T-helper 2 cell treated with Interferon-gamma antibody and Interleukin-4, amounts not matched to agents 5 μg/mL and 100 μg/mL, for 36 hours (primary cell): ENCODE measurements at places on chromosomes 7 and 10.

DNA sequence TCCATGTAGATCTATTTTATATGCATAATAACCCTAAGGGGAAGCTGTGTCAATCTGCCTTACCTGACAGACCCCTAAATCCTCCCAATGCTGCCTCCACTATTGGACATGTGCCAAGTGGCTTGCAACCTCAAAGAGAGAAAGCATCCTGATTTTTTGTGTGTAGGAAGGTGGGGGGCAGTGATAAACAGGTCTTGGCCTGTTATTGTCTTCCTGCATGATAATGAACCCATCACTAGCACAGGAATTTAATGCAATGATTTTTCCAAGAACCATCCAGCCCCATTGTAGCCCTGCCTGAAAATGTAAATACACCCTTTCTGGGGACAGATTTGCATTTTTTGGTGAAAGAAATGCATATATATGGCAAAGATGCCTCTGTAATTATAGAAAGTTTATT, 850.2 kb downstream of the LRMDA start:
- DNase-seq: no peak
- H3K36me3 ChIP-seq: no peaks in the 10 kb centered on the region
- no peaks in the 10 kb centered on the region for H3K4me1 ChIP-seq
- no peaks in the 10 kb centered on the region for H3K27me3 ChIP-seq
- no peak overlapping the region for H3K4me3 ChIP-seq
- H3K27ac ChIP-seq: no peak overlapping the region

GRCh38 chr10:122839505-122839904, 6.2 kb downstream of the CUZD1 start:
- no peak overlapping the region for H3K4me3 ChIP-seq
- H3K27ac ChIP-seq: no peak overlapping the region
- H3K36me3 ChIP-seq: peaks cover 59% of the 10 kb centered on the region
- no peak for DNase-seq

- H3K27ac ChIP-seq: no peak overlapping the region
- H3K27me3 ChIP-seq: peaks cover 30% of the 10 kb centered on the region
- DNase-seq: peak; percentile 20
- H3K4me1 ChIP-seq: peaks cover 12% of the 10 kb centered on the region
- no peak overlapping the region for H3K4me3 ChIP-seq
- H3K36me3 ChIP-seq: peaks cover 12% of the 10 kb centered on the region
These were observed 593 bp upstream of the CUX1 start for GRCh38 chr7:101816595-101817470.

- H3K4me1 ChIP-seq: peaks cover 27% of the 10 kb centered on the region
- no peaks in the 10 kb centered on the region for H3K27me3 ChIP-seq
- no peak overlapping the region for H3K4me3 ChIP-seq
- DNase-seq: peak; percentile 6
- H3K27ac ChIP-seq: peak overlapping the region; percentile 58
These were observed 114.6 kb downstream of the DNAJC1 start for GRCh38 chr10:21888959-21889358.

- H3K4me3 ChIP-seq: peak overlapping the region; percentile 33
- H3K27me3 ChIP-seq: peaks cover 72% of the 10 kb centered on the region
- peak; percentile 64 for DNase-seq
- peaks cover 23% of the 10 kb centered on the region for H3K4me1 ChIP-seq
- H3K36me3 ChIP-seq: no peaks in the 10 kb centered on the region
These were observed 63.3 kb downstream of the NOC3L start for GRCh38 chr10:94299417-94299816.

DNA sequence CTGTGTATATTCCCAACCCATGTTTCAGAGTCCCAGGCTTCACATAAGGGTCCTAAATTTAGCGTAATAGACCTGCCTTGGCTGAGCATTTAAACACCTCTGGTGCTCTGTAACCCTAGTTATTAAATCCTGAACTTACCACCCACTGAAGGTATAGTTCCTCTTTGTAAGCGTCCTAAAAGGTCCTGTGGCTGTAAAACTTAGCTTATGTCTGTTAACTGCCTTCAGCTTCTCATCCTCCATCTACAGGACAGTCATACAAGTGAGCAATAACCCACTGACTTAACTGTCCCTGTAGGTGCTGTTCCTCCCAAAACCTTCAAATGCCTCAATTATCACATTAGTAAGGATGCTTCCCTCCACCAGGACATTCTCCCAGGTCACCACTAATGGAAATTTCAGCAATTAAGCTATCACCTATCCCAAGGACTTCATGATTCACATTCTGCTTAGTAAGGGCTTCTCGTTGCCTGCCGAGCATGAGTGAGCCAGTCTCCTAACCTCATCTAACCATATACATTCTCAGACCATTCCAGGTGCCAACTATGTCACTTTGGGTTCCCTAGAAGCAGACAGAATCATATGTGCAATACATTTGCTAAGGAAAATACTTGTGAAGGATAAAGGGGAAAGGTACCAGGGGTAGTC, 55.8 kb downstream of the CASD1 start:
- H3K36me3 ChIP-seq: no peaks in the 10 kb centered on the region
- no peak for DNase-seq
- no peaks in the 10 kb centered on the region for H3K27me3 ChIP-seq
- no peak overlapping the region for H3K27ac ChIP-seq
- no peaks in the 10 kb centered on the region for H3K4me1 ChIP-seq
- no peak overlapping the region for H3K4me3 ChIP-seq

DNA sequence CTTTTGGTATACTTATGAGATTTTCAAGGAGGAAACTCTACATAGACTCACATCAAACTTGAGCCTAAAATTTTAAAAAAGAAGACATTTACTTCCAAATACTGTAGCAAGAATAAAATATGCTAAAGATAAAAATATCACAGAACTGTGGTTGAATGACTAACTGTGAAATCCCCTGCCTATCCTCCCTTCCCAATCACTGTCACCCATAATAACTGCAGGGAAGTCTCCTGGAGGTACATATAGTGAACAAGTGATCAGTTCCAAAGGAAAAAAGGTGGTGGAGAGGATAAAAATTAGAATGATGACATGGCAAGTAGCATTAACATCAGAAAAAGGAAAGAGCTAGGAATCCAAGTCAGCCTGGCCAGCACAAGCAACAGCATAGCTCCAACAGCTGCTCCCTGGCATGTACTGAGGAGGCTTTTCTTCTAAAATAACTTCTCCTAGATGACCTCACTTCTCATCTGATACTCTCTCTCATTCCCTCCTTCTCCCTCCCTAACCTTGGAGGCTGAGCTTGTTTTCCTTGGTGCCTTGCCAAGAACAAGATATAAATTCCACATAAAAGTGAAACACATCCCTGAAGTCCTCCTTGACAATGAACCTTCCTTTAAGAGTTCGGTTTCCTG, 124.0 kb downstream of the IQUB start:
- H3K27me3 ChIP-seq: no peaks in the 10 kb centered on the region
- H3K27ac ChIP-seq: no peak overlapping the region
- DNase-seq: no peak
- H3K36me3 ChIP-seq: no peaks in the 10 kb centered on the region
- H3K4me1 ChIP-seq: no peaks in the 10 kb centered on the region
- H3K4me3 ChIP-seq: no peak overlapping the region

DNA sequence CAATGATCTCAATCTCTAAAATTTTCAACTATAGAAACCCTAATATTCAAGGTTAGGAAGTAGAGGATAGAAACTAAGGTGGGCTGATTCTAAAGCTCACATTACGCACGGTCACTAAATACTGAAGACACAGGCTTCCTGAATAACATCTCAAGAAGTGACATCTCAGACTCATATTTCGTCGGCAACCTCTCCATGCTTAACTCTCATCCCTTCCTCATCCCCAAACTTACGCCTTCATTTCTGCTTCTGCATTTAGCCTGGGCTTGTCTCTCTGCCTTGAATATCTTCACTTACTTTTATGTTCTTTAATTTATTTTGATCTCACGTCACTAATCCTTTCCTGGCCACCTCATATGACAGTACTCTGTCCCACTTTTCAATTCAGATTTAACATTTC, 9.2 kb downstream of the PGAM1 start:
- no peak overlapping the region for H3K27ac ChIP-seq
- peaks cover 50% of the 10 kb centered on the region for H3K36me3 ChIP-seq
- H3K4me1 ChIP-seq: peaks cover 2% of the 10 kb centered on the region
- DNase-seq: no peak
- H3K4me3 ChIP-seq: no peak overlapping the region
- no peaks in the 10 kb centered on the region for H3K27me3 ChIP-seq

DNA sequence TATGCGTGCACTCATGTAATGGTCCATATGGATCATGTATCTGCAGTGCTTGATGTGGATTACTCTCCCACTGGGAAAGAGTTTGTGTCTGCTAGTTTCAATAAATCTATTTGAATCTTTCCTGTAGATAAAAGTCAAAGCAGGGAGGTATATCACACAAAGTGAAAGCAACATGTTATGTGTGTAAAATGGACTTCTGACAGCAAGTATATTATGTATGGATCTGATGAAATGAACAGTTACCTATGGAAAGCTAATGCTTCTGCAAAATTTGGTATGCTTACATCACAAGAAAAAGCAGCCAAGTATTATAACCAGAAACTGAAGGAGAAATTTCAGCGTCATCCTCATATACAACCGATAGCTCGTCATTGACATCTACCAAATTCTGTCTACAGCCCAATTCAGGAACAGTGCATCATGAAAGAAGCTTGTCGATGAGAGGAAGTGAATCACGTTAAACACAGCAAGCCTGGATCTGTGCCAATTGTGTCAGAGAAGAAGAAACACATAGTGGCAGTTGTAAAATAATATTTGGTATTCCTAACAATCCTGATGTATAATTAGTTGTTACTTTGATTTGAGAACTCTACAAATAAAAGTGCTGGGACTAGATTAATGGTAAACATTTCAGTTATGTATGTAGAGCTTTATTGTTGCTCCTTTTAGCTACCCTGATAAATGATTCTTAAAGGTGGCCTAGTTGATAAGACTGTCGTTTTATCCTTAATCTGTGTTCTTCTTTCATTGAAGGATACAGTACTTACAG, 14.2 kb upstream of the SYPL1 start:
- H3K27me3 ChIP-seq: peaks cover 15% of the 10 kb centered on the region
- no peak for DNase-seq
- no peaks in the 10 kb centered on the region for H3K36me3 ChIP-seq
- H3K4me3 ChIP-seq: peak overlapping the region; percentile 72
- H3K27ac ChIP-seq: peak overlapping the region; percentile 65
- H3K4me1 ChIP-seq: peaks cover 14% of the 10 kb centered on the region

DNA sequence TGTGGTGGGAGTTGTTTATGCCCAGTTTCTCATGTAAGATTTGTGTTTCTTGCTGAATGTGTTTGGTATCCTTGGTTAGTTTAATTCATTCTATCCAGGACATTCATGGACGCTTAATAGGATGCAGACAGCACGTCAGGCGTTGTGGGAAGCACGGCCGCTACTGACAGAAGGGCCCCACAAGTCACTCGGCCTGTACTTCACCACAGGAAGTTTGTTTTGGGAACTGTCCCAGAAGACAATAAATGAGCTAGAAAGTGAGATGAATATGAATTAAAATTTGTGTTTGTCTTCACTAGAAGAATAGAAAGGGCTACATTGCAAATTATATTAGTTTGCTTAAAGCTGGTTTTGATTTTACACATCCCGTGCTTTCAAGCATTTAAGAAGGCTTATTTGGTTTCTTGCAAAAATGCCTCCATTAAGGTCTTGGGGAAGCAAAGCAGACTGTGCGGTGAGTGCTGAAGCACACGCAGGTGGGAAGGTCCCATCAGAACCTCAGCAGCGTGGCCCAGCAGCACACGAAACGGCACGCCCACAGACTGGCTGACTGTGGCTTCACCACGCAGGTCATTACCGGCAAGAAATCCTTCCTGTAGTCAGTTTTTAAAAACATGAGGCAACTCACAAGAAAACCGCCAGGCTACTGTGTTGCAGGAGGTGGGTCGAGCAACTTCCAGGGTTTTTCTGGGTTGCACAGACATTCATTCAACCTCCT, 74.1 kb downstream of the VIPR2 start:
- peak; percentile 39 for DNase-seq
- peak overlapping the region; percentile 67 for H3K4me3 ChIP-seq
- no peaks in the 10 kb centered on the region for H3K27me3 ChIP-seq
- H3K4me1 ChIP-seq: peaks cover 30% of the 10 kb centered on the region
- no peaks in the 10 kb centered on the region for H3K36me3 ChIP-seq

- H3K4me3 ChIP-seq: no peak overlapping the region
- H3K36me3 ChIP-seq: no peaks in the 10 kb centered on the region
- H3K27ac ChIP-seq: no peak overlapping the region
- H3K4me1 ChIP-seq: no peaks in the 10 kb centered on the region
These were observed 1323.5 kb upstream of the LRRTM3 start for GRCh38 chr10:65602182-65602865.

DNA sequence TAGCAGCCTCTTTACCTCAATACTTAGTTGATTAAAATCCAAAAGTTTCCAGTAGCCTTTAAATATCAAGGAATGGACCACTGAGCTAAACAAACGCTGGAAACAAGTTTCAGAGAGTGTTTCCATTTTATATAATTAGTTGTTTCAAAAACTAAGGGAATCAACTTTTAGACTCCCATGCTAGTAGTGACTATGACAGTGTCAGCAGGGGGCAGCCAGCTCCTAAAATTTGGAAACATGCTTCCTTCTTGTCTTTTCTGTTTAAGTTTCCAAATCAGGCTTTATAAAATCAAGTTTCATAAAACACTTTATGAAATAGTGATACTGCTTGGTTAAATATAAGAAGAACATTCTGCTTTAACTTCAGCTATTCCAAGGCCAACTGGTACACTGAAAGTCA, 138.2 kb upstream of the TMEM229A start:
- no peak overlapping the region for H3K27ac ChIP-seq
- H3K36me3 ChIP-seq: no peaks in the 10 kb centered on the region
- H3K4me1 ChIP-seq: no peaks in the 10 kb centered on the region
- no peak overlapping the region for H3K4me3 ChIP-seq
- H3K27me3 ChIP-seq: no peaks in the 10 kb centered on the region

- no peaks in the 10 kb centered on the region for H3K36me3 ChIP-seq
- no peak overlapping the region for H3K4me3 ChIP-seq
- DNase-seq: peak; percentile 37
- H3K27ac ChIP-seq: no peak overlapping the region
These were observed 11.1 kb downstream of the STEAP1B start for GRCh38 chr7:22488643-22489462.

GRCh38 chr10:97075961-97076525, 109.7 kb downstream of the SLIT1 start:
- H3K4me3 ChIP-seq: no peak overlapping the region
- H3K27me3 ChIP-seq: peaks cover 13% of the 10 kb centered on the region
- no peaks in the 10 kb centered on the region for H3K4me1 ChIP-seq
- no peak for DNase-seq
- H3K36me3 ChIP-seq: no peaks in the 10 kb centered on the region

DNA sequence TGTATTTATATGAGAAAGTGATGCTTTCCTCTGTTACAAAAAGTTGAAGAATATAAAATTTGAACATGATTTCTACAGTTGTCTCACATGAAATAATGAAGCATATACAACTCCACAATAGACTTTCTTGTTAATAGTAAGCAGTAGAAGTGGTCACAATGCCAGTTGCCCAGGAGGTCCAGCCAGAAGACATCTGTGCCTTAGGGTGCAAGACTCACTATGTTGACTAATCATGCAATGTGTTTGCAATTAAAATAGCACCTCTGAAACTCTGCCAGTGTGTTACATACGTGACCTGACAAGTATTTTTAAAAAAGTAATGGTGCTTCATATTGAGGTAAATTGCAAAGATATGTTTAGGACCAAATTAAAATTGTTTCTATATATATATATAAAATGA, 547.2 kb downstream of the ETV1 start:
- no peak overlapping the region for H3K27ac ChIP-seq
- no peaks in the 10 kb centered on the region for H3K4me1 ChIP-seq
- no peaks in the 10 kb centered on the region for H3K36me3 ChIP-seq
- no peak for DNase-seq
- H3K27me3 ChIP-seq: no peaks in the 10 kb centered on the region
